ENCODE measurements at places on chromosomes 11 and 22. TPM values are rescaled to one million over a fixed set of nuclear protein-coding genes. Genes with fewer than 3 reads are reported as not detected.

DNA sequence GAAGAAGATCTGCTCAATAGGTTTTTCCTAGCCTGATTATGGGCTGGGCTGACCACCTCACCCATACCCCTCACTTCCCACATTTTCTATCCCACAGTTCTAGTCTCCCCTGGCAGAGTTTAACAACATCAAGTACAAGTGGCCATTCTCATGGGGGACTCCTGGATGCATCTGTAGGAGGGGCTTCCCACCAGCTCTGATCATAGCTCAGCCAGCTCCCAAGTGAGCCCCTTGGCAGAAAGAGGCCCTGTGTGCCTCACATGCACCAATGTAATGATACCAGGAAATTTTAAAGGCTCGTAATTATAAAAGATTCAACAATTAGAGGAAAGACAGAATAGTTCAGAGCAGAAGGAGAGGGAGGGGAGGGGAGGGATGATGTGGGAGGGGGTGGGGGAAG lies 144.2 kb upstream of the SYT13 start:
- no peak for DNase-seq

Gene KCNE3
- total RNA-seq = not detected

DNA sequence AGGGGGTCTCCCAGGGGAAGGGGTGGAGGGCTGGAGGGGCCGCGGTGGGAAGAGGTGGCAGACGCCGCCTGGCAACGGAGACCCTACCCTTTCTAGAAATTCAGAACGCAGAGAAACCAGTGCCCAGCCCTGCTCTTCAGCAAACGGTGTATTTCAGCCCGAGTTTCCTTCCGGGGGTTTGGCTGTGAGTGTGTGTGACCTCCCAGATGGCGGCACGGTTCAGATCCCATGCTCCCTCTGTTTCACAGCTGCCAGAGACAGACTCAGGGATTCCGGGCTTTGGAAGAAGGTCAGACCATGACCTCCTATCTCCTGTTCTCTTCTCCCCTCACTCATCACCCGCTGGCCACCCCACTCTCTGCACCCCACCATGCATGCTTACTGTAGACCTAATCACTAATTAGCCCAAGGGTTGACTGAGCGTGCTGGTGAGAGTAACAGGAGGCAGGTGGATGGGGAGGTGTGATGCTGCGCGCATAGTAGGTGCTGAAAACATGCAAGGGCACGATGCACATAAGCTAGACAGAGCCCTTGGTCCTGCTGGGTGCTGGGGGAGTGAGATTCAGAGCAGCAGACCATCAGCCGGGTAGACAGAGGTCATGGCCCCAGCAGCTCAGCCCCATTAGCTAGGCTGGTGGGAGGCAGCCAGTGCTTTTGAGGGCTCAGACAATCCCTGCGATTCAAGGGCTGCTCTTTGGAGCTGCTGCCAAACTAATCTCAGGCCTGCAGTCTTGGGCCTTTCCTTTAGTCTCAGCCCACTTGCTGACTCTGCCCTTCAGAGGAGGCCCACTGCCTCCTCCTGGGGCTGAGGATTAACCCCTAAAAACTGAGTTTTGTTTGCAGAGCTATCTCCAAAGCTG lies 256.5 kb upstream of the CADM1 start:
- DNase-seq = no peak

DNA sequence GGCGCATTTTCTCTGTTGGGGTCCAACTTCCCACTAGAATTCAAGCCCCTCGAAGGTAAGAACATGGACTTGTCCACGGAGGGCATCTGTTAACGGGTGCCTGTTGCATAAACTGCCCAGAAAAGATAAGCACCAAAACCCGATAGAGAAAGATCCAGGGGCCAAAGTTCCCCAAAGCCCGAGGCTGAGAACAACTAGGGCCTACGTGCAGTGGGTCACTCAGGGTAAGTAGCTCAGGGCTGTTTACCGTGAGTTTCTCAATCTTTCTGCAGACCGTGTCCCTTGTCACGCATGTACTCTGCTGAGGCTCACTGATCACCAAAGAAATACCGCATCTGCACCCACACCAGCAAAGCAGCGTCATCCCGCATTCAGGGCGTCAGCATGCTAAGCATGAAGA lies 24.4 kb downstream of the PGA5 start:
- DNase-seq = no peak

DNA sequence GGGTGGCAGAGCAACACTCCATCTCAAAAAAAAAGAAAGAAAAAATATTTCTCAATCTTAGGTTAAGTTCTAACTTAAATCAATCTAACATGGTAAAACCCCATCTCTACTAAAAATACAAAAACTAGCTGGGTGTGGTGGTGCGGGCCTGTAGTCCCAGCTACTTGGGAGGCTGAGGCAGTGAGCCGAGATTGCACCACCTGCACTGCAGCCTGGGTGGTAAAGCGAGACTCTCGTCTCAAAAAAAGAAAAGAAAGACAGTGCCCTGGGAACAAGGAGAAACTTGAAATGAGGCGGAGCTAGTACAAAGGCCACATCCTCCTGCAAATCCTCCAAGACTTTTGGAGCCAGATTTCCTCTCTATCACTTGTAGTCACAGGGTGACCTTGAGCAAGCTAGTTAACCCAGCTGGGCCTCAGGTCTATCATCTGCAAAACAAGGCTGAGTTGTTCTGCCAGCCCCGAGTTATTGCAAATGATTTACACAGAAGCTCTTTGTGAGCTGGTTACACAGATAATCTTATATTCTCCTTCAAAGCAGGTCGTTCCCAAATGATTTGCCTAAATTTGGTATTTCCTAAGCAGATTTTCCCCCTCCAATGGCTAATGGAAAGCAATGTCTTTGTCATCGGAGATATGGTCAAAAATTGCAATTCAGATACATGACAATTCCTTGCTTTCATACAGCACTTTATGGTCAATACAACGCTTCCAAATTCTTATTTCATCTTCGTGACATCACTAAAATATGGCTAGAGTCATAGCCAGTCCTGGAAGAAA lies 1.9 kb downstream of the ANKRD54 start:
- no peak for DNase-seq

Gene BIRC2
- total RNA-seq = 67.6 TPM

DNA sequence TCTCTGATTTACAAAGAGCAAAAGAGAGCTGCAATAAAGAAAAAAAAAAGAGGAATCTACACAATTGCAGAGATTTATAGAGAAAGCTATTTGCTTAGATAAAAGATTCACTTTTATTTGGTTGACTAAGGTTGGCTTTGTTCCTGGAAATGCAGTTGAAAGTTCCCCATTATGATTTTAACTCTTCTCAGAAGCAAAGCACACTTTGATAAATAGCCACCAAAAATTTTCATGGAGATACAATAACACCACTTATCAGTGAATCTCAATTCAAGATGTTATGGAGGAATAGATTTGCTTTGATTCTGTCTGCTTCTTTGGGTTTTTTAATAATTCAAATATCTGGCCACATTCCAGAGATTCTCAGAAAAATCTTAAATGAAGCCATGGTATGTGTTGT lies 88.5 kb upstream of the ANO3 start:
- no peak for DNase-seq

DNA sequence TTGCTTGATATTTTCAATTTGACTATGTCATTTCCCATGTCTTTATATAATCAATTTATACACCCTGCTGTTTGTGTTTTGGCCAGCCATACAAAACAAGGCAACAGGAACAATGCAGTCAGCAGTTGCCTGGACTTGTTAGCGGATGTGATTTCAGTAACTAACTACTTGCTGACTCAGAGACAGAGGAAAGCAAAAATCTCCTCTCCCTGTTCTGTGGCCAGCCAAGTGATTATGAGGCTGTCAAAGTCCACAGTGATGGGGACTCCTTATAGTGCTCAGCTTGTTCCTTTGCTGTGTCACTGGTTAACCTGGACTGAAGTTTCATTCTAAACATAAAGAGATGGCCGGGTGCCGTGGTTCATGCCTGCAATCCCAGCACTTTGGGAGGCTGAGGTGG lies 32.6 kb upstream of the APLP2 start:
- no peak for DNase-seq

DNA sequence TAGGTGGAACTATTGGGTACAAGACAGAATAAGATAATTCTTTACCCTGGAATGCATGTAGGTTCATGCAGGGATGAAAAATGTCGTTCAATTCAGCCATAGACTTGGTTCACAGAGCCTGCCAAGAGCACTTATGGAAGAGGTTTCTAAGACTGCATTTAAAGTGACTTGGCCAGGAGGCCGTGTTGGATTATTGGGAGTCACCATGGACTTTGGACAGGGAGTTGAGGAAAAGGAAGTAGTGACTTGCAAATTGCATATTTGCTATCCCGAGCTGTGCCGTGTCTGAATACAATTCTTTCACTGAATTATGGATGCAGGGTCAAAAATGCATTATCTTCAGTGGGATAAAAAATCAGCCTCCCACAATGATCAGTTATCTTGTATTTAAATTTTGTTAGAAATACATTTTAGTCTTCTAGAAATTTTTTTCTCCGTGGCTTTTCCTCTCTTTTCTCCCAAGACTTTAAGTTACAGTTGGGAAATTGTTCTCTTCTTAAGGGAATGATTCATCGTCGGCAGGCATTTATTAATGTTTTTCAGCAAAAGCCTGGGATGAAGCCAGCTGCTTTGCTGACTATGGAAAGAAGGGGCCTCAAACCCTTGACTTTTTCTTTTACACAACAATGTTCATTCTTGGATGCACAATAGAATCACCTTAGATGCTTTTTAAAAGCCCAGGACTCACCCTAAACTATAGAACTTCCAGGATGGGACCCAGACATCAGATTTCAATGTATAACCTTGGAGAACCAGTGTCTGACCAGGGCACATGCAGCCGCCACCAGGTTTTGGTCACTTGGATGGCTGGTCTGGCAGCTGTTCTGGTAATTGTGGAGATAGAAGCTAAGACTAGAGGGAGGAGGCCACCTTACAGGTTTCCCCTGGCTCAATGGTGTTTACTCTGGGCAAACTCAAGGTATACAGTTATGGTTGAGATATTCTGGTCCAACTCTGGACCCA lies 70.8 kb downstream of the FAT3 start:
- DNase-seq = no peak

DNA sequence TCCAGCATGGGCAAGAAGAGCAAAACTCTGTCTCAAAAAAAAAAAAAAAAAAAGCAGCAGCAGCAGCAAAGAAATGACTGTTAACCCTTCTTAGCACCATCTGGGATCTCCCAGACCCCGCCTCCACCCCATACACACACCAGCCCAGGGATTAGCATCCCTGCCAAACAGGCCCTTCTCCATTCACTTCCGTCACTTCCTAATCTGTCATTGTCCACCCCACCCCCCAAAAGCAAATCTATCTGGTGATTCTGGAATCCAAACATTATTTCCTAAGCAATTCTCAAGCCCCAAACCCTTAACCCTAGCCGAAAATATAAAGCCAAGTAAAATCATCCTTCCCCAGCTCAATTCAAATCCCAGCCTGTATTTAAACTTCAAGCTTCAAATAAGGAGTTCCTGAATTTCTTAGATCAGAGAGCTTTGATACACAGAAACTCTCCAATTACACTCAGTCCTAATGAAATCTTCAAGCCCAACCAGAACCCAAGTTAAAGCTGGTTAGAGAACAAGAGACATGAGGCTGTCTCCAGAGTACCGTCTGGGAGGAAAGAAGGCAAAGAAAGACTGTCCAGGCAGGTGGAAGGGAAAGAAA lies 6.0 kb upstream of the AHNAK start:
- DNase-seq = no peak

Gene HTR3A
- total RNA-seq = not detected

- no peak for DNase-seq
Observed at GRCh38 chr11:10181811-10182210, 112.2 kb downstream of the SBF2 start.

- DNase-seq = no peak
Observed at GRCh38 chr11:12319461-12319951, 57.9 kb upstream of the PARVA start.

Data from activated naive CD4-positive, alpha-beta T cell treated with anti-CD3 and anti-CD28 coated beads, Interleukin-2, amount 50 U/mL, for 72 hours (primary cell).